Activated CD4-positive, alpha-beta T cell treated with anti-CD3 and anti-CD28 coated beads for 1 hour (primary cell): ENCODE measurements at places on chromosomes 3 and 15.

DNA sequence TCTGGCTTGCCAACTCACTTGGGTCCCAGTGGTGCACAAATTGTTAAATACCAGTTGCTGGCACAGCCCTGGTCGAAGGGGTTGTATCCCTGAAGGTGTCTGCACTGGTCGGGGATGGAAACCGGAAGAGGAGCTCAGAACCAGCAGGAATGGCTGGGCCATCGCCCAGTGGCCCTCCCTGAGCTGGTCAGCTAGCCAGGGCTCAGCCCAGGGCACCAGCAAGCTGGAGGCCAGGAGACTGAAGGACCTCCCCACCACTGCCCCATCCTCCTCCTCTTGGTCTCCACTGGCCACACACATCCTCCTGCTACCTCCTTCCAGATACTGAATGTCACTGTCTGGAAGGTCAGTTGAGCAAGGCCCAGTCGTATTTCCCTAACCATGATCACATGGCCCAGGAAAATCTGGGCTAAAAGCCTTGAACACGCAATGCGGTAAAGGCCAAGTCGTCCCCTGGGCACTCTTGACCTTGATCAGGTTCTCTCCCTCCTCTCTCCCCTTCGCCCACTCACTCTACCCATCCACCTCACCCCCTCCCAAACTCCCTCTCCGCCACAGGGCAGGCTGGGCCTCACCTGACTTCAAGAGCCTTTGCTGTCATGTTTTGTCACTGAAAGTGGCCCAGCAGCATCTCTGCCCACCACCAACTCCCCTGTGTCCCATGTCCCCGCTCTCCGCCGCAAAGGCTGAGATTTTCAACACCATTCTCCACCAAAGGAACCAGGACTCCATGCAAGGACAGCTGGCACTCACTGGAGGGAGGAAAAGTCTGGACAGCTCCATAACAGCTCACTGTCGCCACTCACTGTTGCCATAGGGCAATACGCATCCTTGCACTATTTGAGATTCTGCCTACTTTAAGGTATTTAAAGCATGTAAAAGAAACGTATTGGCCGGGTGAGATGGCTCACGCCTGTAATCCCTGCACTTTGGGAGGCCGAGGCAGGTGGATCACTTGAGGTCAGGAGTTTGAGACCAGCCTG is 12.1 kb downstream of the ZDHHC19 start:
- no peak for DNase-seq

DNA sequence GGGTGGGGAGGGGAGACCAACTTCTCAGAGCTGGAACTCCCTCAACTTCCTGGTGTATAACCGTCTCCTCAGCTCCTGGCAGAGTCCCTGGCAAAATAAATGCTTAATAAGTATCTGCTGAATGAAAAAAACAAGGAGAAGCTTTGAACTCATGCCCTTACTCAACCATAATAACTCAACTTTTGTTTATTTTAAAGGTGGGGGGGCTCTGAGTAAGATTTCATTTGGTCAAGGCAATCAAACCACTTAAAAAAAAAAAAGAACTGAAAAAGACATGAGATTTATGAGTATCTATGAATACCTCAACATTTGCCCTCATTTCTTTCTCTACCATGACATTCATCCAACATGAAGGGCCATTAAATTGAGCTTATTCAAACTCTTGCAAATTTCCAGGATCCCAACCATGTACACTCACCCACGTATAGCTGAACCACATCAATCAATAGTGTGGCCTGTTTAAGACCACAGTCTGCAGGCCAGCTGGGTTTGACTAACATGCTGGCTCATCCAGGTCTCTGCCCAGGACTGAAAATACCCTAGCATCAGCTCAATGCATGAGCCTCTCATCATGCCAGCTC is 157.9 kb downstream of the FOXP1 start:
- no peak for DNase-seq

DNA sequence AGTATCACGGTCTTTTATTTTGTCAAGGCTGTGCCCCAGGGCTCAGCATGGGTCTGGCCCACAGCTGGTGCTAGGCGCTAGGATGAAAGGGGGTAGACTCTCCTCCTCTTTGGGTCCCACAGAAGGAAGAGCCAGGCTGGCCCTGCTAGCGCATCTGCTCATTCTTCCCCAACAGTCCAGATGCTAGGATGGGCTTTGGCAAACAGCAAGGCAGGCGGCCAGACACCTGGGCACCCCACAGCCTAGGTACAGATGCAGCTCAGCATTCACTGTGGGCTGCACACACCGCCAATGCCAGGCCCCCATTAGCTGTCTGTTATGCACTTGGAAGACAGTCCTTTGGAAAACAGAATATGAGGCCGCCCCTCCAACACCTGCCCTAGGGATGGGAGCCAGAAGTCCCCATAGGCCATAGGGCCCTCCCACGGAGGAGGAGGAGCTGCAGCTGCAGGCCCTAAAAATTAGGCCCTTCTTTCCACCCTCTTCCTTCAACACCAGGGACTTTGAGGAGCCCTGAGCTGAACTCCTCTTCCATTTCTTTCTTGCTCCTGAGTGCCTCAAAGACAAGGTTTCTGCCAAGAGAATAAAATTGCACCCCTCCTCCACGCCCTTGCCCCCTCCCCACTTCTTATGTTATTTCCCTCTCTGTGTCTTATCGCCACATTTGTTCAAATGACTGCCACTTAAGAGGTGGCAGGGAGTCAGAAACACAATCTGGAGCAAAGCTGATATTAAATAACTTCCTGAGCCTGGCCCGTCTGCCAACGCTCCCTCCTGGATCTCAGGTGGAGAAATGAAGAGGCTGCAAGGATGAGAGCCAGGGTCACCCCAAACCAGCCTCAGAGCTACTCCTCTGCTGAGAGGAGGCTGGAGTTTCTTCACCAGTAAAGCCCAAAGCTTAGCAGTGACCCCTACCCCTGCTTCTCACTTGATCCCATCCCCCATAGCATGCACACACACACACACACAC is 13.7 kb downstream of the NTRK3 start:
- no peak for DNase-seq

GRCh38 chr3:143261848-143262247 is 142.3 kb downstream of the CHST2 start:
- DNase-seq: no peak
